Activated naive CD4-positive, alpha-beta T cell treated with anti-CD3 and anti-CD28 coated beads, Interleukin-2, amount 10 ng/mL, durations not matched to agents 5 hours and 36 hours (primary cell): ENCODE measurements at places on chromosomes 5 and 9. TPM values are rescaled to one million over a fixed set of nuclear protein-coding genes. Genes with fewer than 3 reads are reported as not detected.

Gene PCDHGC4
- total RNA-seq, result not detected

Gene KLHL3
- total RNA-seq, result 26.0 TPM

Gene NUTM2F
- not detected for total RNA-seq

Gene LCP2
- total RNA-seq, result 316 TPM

Gene FLT4
- total RNA-seq, result 1.4 TPM

Gene C9
- not detected for total RNA-seq

Gene TSSK1B
- total RNA-seq, result not detected

Gene PCDHB14
- not detected for total RNA-seq

Gene THG1L
- 15.4 TPM for total RNA-seq

Gene PSAT1
- total RNA-seq, result 67.8 TPM

Gene GOLM1
- total RNA-seq, result 0.55 TPM

Gene CBY3
- total RNA-seq, result 0.31 TPM

Gene MIER3
- 21.2 TPM for total RNA-seq

Gene GABRA1
- total RNA-seq, result not detected

Gene UBAP1
- total RNA-seq, result 29.0 TPM

Gene MORN5
- total RNA-seq, result not detected

Gene STPG3
- not detected for total RNA-seq

Gene PCDHGA5
- total RNA-seq, result not detected

Gene TEX10
- total RNA-seq, result 17.3 TPM

Gene PCDHA1
- not detected for total RNA-seq

Gene CDH18
- total RNA-seq, result not detected
